Osteoblast (primary cell): ENCODE measurements at places on chromosomes 1 and 21. TPM values are rescaled to one million over a fixed set of nuclear protein-coding genes. Genes with fewer than 3 reads are reported as not detected.
A peak's percentile ranks its signal among the peaks of the same experiment; 100 is the strongest.

The LCE1D gene
- total RNA-seq: not detected in 2 replicates

DNA sequence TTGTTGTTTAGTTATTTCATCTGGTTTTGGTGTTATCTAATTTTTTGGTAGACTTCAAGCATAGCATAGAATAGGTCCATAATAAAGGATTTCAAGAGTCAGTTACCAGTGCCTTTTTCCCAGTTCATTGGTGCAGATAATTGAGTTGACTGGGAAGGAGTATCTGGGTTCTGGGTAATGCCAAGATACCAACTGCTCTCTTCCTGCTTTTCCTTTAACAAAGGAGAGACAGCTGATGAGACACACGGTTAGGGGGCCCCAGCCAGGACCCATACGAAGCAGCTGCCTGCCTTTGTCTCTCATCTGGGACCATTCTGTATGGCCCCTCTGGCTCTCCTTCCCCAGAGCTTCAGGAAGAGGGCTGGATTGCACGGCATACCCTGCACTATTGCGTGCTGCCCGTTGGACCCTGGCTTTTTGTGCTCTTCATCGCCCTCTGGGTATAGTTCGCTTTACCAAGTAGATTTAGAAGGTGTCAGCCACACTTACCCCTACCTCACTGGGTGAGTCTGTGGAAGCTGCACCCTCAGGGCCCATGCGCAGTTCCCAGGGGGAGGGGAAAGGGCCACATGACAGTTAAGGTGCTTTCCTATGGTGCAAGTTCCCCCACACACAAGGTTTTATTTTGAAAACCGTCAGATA lies 7.0 kb downstream of the NAV1 start:
- H3K27me3 ChIP-seq: no peaks in the 10 kb centered on the region
- no peak overlapping the region for H3K27ac ChIP-seq
- no peaks in the 10 kb centered on the region for H3K36me3 ChIP-seq
- no peak for DNase-seq

The CHIA gene
- total RNA-seq: not detected in 2 replicates

The KRTAP11-1 gene
- not detected in 2 replicates for total RNA-seq

DNA sequence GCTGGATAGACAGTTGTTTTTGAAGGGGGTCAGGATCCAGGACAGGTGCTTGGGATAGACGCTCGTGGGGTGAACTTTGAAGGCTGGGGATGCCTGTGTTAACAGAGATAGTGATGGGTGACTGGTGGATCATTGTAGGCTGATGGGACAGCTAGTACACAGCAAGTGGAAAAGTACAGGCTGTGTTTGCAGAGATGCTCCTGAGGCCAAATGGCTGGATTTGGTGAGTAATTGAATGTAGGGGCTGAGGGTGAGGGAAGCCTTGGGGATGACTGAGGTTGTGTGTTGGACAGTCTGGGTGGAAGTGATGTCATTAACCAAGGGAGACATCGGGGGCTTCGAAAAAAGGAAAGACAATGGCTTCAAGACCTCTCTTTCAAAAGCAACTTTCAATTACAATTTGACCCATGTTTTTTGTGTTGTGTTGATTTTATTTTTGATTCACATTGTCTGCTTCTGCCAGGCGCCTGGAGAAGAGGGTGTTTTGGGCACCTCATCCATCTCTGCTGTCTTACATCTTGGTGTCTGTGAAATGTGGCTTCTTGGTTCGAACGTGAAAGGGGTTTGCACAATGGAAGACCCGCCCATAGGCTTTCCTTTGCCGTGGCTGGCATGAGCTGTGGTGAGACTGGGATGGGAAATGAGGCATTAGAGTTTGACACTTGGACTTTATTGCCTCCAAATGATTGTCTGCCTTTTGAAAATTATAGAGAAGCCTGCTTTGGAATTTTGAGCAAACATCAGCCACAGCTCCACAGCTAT lies 147.5 kb downstream of the FOXD2 start:
- H3K4me3 ChIP-seq: no peak overlapping the region
- DNase-seq: peak; percentile 36
- no peaks in the 10 kb centered on the region for H3K36me3 ChIP-seq
- no peak overlapping the region for H3K27ac ChIP-seq
- peaks cover 4% of the 10 kb centered on the region for H3K27me3 ChIP-seq

DNA sequence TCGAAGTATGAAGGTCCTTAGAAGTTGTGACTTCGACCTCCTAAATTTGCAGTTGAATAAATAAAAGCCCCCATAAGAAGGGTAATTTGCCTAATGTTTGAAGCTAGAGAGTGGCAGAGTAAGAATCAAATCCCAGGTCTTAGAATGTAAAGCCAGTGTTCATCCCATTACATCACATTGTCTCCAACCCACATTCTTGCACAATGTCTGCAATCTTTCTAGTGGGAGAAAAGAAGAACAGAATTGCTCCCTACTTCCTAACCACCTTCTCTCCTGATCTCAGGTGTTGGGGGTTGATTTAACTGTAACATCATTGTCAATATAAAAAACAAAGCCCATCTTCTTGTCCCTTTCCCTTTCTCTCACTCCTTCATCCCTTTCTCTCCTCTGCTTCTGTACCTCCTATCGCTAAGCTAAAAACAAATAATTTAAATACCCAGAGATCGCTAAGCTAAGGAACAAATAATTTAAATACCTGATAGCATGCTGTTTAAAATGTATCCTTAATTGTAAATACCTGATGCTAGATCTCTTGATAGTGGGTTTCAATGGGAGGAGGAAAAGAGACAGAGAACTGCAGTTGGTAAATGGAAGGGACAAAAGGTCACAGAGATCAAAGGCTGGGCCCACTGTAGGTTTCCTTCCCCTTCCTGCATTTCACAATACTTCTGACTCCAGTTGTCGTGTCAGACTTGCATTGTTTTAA lies 32.1 kb upstream of the CCDC190 start:
- no peak for DNase-seq
- no peaks in the 10 kb centered on the region for H3K36me3 ChIP-seq
- H3K4me1 ChIP-seq: peaks cover 12% of the 10 kb centered on the region
- H3K4me3 ChIP-seq: no peak overlapping the region

The TNN gene
- total RNA-seq: under 0.01 TPM in 1 of 2 replicates, not detected in the other

GRCh38 chr1:93180723-93181613 lies at the start of gene CCDC18:
Gene CCDC18 (plus strand): TSS chr1:93180724. CDS start chr1:93183362, 2,638 bp downstream.
- peaks cover 20% of the 10 kb centered on the region for H3K4me1 ChIP-seq
- H3K36me3 ChIP-seq: no peaks in the 10 kb centered on the region
- H3K4me3 ChIP-seq: peak within 1 kb of the TSS; percentile 94
- peak within 1 kb of the TSS; percentile 99 for H3K27ac ChIP-seq
- DNase-seq: no peak

DNA sequence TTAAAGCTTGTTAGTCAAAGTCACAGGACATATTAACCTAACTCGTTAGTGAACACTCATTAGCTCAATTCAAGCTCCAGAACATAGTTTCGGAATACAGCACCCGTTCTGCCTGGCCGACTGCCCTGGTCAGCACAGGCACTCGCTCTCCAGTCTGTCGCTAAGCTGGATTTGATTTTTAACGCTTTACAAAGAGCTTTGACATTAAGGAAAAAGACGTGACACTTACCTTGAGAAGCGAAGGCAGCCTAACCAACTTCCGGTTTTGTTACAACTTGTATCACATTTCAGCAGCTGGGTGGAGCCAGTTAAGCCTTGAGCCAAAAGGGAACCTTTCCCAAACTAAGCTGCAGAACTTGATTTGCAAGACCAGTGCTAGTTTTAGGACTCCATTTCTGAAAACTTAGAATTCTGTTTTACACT lies at the start of gene FRRS1:
Gene FRRS1, minus strand, starts transcription at position 258 of the 423 bp plus-strand sequence. CDS start 17,867 bp downstream, outside the sequence.
- H3K27ac ChIP-seq: peak within 1 kb of the TSS; percentile 52
- peaks cover 2% of the 10 kb centered on the region for H3K27me3 ChIP-seq
- peak within 1 kb of the TSS; percentile 81 for H3K4me3 ChIP-seq
- DNase-seq: peak; percentile 48
- H3K36me3 ChIP-seq: no peaks in the 10 kb centered on the region

DNA sequence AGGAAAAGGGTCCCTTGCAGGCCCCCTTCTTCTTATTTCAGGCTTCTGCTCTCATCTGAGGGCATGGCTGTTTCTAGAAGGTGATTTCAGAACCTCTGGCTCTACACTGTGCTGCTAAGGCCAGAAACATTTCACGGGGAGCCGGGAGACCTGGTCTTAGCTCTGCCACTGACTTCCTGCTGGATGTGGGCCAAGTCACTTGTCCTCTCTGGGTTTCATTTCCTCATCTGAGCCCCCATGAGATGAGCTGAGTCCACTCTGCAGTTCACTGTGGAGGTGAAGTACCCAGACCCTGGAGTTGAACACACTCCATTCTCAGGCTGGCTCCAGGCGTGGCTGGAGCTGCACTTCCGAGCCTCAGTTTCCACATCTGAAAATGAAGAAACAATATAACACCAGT lies 2.1 kb downstream of the PADI1 start:
- H3K36me3 ChIP-seq: no peaks in the 10 kb centered on the region
- no peak overlapping the region for H3K4me3 ChIP-seq
- DNase-seq: no peak
- no peak overlapping the region for H3K27ac ChIP-seq

DNA sequence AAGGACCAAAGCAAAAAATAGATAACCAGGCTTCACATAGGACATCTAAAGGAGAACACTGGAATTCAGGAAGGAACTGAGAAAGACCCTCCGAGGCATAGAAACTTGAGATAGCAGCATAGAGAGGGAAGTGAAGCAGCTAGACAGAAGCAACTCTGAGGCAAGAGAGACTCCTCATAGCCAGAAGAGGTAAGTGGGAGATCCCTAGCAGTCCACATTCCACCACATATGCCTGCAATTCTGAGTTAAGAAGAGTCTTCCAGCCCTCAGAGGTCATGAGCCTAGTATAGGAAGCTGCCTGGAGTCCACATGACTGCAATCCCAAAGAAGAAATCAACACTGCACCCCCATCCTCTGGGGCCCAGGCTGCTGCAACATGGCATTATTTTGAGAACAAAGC lies 13.9 kb upstream of the FGGY start:
- H3K27ac ChIP-seq: no peak overlapping the region
- no peak overlapping the region for H3K4me3 ChIP-seq
- no peaks in the 10 kb centered on the region for H3K36me3 ChIP-seq
- no peak for DNase-seq
- H3K27me3 ChIP-seq: no peaks in the 10 kb centered on the region
- no peaks in the 10 kb centered on the region for H3K4me1 ChIP-seq

DNA sequence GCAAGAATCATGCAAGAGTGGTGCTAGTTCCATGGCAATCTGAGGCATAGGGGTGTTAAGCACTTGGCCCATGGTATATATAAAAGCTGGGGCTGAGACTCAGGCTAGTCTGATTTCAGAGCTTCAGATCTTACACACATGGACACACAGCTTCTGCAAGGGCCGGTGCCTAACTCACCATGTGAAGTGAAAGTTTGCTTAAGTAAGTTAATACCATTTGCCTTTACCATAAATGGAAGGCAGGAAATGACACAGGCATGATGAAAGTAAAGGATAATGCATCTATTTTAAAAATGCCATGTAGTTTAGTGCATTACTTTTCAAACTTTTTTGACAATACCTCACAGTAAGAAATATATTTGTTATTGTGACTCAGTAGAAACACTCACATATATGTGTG lies 122.6 kb downstream of the KCNJ6 start:
- no peaks in the 10 kb centered on the region for H3K36me3 ChIP-seq
- H3K27me3 ChIP-seq: no peaks in the 10 kb centered on the region
- peaks cover 3% of the 10 kb centered on the region for H3K4me1 ChIP-seq
- DNase-seq: peak; percentile 67
- no peak overlapping the region for H3K4me3 ChIP-seq
- no peak overlapping the region for H3K27ac ChIP-seq

The TDRD10 gene
- total RNA-seq: not detected in 2 replicates
